ENCODE measurements at places on chromosomes 6 and 20.

GRCh38 chr6:30470968-30471367 is 18.3 kb upstream of the HLA-E start:
- no peak for DNase-seq

DNA sequence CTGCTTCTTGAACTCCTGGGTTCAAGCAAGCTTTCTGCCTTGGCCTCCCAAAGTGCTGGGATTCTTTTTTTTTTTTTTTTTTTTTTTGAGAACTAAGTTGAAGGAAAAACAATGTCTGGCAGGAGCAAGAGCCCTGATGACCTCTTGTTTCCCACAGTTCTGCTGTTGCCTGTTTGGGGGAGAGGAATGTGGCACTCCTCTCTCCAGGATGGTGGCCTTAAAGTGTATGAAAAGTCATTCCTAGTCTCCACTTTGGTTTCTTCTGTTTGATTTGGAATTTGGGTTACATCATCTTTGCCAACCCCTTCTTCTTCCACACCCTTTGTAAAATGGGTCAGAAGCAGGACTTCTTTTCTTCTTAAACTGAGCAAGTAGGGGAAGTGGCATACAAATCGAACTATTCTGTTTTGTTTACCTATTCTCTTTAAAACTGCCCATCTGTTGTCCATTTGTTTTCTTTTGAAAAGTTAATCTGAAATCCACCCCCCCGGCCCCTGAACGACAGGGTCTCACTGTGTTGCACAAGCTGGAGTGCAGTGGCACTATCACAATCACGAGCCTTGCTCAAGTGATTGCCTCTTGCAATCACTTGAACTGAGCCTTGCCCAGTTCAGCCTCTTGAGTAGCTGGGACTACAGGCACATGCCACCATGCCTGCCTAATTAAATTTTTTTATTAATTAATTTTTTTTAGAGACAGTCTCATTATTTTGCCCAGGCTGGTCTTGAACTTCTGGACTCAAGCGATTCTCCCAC is 11.3 kb downstream of the CARMIL1 start:
- DNase-seq, result no peak

- DNase-seq, result no peak
Measured at GRCh38 chr6:113819169-113819830, 37.8 kb upstream of the MARCKS start.

- no peak for DNase-seq
Measured at GRCh38 chr6:47188588-47189021, 121.1 kb downstream of the TNFRSF21 start.

DNA sequence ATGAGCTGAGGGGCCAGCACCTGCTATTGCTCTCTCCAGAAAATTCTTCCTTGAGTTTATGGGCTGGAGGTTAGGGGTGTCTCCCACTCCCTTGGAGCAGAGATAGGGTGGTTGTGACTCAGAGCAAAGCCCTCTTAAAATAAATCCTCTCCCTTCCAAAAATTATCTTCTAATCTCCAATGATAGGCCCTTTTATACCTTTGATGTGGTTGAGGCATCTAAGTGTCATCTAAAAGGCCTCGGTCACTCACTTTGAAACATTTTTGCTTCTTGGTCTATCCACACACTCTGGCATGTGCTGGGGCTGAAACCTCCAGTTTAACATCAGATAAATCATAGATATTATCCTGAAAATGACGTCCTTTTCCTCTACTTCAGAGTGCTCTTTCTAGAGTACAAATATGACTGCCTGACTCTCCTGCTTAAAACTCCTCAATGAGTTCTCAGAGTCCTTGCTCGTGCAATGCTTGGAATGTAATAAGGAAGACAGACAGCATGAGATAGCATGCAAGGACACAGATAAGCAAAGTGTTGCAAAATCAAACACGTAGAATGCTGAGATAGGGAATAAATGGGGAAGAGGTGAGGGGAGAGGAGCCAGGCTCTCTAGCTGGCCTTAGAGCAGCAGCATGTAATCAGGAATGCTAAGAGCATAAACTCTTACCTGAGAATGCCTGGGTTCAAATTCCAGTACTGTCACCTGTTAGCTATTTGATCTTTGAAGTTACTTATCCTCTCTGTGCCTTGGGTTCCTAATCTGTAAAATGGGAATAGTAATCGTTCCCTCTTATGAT is 374.1 kb upstream of the CITED2 start:
- DNase-seq, result no peak

DNA sequence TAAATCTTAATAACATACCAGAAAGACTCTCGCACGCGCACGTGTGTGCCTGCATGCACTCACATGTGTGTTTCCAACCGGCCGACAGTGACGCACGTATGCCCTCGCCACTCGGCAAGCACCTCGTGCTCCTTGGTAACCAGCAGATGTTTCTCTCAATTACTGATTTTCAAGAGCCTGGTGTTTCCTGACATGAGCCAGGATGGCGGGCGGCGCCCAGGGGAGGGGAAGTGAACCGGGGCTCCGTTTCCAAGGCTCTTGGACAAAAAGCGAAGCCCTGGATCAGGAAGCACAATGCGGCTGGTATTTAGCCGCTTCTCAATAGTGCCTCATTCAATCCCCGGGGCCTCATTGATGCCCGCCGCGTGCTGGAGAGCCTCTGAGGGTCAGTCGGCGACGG is 37.7 kb downstream of the PMEPA1 start:
- DNase-seq, result no peak

- no peak for DNase-seq
Measured at GRCh38 chr6:47464052-47464451, 13.5 kb upstream of the CD2AP start.

GRCh38 chr6:147141711-147142308 is 62.4 kb upstream of the STXBP5 start:
- no peak for DNase-seq

GRCh38 chr6:116012471-116012949 is 48.2 kb downstream of the FRK start:
- DNase-seq, result no peak

- no peak for DNase-seq
Measured at GRCh38 chr6:140586426-140587061, 1212.1 kb upstream of the CITED2 start.

Measured in AG09309 (cell line).